ENCODE measurements at places on chromosomes 7 and 10.

GRCh38 chr10:87867453-87867852 is 4.0 kb downstream of the PTEN start:
- no peak for DNase-seq

DNA sequence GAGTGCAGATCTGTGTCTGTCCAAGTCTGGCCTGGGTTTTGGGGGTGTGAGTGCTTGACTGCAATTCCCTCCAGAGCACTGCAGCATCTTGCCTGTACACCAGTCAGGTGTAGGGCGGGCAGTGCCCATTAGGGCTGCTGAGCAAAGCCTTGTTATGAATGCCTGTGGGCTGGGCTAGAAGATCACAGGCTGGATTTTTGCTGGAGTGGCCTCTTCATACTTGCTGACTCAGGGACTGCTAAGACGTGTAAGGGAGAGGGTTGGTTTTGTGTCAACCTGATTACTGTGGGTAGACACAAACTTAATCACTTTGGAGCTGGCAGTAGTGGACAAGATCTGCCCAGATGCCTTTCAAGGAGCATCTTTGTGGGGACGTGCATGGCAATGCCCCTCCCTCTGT is 29.6 kb downstream of the DMBT1 start:
- DNase-seq = no peak

GRCh38 chr7:14826426-14826825 is 76.1 kb downstream of the DGKB start:
- DNase-seq = no peak

DNA sequence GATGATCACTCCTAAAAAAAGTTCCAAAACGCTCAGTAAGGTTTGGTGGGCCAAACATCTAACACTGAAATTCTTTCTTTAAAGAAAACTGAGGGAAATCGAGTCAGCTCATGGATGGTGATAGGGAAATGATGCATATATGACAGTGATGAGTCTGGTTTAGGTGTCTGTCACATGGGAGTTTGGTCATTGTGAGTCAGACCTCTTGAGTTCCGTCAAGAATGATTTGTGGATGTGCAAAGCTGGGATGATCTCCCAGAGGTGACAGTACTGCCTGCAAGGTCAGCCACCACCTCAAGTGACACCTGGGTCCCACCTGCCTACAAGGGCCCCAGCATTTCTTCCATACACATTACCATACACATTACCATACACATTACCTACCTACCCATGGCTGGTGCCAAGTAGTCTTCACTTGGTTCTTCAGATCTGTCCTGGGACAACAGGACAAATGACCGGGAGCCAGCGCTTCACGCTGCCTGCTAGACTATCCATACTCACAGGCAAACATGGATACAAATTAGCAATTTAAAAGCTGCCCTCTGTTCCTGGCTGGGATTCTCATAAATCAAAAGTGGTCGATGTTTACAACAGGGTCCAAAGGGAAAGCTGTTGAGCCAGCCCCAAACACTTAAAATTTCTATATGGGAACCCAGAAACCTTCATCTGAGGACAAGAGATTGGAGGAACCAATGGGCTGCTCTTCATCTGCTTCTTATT is 128.4 kb downstream of the ADAM12 start:
- DNase-seq = no peak

GRCh38 chr7:134565643-134566136 is 16.8 kb downstream of the AKR1B15 start:
- no peak for DNase-seq

DNA sequence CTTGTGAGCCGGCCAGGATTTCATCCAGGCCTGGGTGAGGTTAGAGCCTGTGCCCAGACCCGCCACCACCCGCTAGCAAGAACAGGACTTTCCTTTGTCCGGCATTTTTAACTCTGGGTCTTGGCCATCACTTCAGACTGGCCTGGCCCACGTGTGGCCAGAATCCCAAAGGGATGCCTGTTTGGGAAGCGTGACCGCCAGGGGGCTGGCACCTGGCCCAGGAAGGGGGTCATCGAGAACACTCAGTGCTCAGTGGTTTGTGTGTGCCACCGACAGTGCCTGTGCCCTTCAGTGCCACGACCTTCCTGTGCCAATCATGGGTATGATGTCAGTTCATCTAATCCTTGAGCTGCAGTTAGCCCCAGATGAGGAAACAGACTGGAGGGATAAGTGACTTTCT is 85.0 kb downstream of the ZMIZ1 start:
- no peak for DNase-seq

DNA sequence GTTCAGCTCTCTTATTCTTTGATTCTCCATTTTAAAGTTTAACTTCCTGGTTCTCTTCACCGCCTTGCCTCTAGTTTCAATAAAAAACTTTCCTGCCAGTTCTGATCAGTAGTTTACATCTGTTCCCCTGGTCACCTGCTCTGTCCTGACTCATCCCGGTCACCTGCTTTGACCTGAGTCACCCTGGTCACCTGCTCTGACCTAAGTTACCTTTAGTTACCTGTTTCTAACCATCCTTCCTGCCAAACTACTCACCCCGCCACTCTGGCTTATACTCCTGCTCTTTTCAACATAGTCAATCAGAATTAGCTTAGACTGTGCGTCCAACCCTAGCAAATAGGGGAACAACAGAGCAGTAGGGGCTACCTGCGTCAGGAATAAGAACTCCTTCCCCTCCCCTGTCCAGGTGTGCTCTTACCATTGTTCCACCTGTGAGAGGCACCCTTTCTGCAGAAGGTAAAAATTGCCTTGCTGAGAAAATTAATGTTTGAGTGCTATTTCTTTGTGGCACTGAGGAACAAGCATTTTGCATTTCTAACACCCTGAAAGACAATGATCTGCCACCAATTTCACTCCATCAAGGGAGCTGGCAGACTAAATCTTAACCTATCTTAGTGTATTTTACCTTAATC is 263.6 kb downstream of the DOCK4 start:
- DNase-seq = no peak

All from NCI-H2029 treated with DMSO at 0.1 percent for 48 hours (cell line).